PC-9 (cell line): ENCODE measurements at places on chromosomes 12 and 14. TPM values are rescaled to one million over a fixed set of nuclear protein-coding genes. Genes with fewer than 3 reads are reported as not detected.

The CCER1 gene
- not detected in 2 replicates for total RNA-seq

The MIP gene
- total RNA-seq: not detected in 2 replicates

The RNASE7 gene
- total RNA-seq: not detected in 2 replicates

The ITGB7 gene
- total RNA-seq: 2.4 and 3.3 TPM in 2 replicates

The KSR2 gene
- 1.0 and 2.0 TPM in 2 replicates for total RNA-seq

The WASHC3 gene
- 20.9 and 29.7 TPM in 2 replicates for total RNA-seq

DNA sequence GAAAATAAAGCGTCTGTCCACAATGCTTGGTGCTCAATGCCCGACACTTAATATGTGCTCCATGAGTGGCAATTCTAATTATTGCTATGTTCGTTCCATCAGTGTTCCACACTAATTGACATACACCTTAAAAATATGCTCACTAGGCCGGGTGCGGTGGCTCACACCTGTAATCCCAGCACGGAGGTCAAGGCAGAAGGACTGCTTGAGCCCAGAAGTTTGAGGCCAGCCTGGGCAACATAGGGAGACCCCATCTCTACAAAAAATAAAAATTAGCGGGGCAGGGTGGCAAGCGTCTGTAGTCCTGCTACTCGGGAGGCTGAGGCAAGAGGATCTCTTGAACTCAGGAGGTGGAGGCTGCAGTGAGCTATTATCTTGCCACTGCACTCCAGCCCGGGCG lies 635 bp upstream of the HECTD4 start:
- no peak for DNase-seq
- H3K27ac ChIP-seq: no peak overlapping the region
- H3K4me1 ChIP-seq: peaks cover 15% of the 10 kb centered on the region
- H3K4me3 ChIP-seq: peak overlapping the region; percentile 89; the same call in 1 of the 2 replicates

- H3K27ac ChIP-seq: no peak overlapping the region
- H3K4me3 ChIP-seq: no peak overlapping the region
- H3K27me3 ChIP-seq: no peaks in the 10 kb centered on the region
- H3K36me3 ChIP-seq: no peaks in the 10 kb centered on the region
These were observed 27.4 kb upstream of the DDHD1 start for GRCh38 chr14:53180272-53181221.

- no peak for DNase-seq
- H3K27me3 ChIP-seq: peaks cover 39% of the 10 kb centered on the region
- no peaks in the 10 kb centered on the region for H3K36me3 ChIP-seq
These were observed 12.6 kb downstream of the DTX1 start for GRCh38 chr12:113069149-113069548.

DNA sequence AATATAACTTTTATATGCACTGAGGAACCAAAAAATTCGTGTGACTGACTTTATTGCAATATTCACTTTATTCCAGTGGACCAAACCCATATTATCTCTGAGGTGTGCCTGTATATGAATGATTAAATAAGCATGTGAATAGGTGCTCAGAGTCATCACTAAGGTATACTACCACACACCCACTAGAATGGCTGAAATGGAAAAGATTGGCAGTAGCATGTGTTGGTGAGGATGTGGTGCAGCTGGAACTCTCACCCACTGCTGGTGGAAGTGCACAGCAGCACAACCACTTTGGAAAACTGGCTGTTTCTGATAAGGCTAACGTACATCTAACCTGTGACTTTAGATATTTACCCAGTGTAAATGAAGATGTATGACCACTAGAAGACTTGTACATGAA lies 36.8 kb downstream of the GOLGA5 start:
- H3K36me3 ChIP-seq: peaks cover 42% of the 10 kb centered on the region
- no peak overlapping the region for H3K4me3 ChIP-seq
- no peaks in the 10 kb centered on the region for H3K27me3 ChIP-seq
- no peak overlapping the region for H3K27ac ChIP-seq
- no peaks in the 10 kb centered on the region for H3K4me1 ChIP-seq

- H3K36me3 ChIP-seq: no peaks in the 10 kb centered on the region
- H3K27me3 ChIP-seq: no peaks in the 10 kb centered on the region
- H3K4me1 ChIP-seq: peaks cover 2% of the 10 kb centered on the region
- no peak overlapping the region for H3K27ac ChIP-seq
These were observed 94.5 kb downstream of the TTC7B start for GRCh38 chr14:90721619-90722305.

GRCh38 chr14:99725774-99726537 lies 41.9 kb downstream of the CYP46A1 start:
- no peak overlapping the region for H3K4me3 ChIP-seq
- H3K27ac ChIP-seq: no peak overlapping the region
- no peaks in the 10 kb centered on the region for H3K4me1 ChIP-seq
- DNase-seq: no peak
- no peaks in the 10 kb centered on the region for H3K36me3 ChIP-seq

DNA sequence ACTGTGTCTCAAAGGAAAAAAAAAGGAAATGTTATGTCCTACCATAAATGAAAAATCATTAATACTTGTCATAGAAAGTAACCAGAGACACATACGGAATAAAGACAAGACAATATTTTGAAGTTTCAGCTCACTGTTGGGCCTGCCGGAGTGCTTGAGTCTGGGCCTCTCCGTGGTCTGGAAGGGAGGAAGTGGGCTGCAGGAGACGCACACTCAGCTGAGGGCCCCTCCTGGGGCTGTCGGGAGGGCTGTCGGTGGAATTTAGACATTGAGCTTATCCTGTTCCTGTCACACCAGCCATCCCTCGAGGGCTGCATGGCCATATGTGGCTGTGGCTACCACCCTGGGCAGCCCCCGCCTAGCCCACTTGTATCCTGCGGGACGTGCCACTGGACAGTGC lies 80.6 kb downstream of the DDX51 start:
- H3K36me3 ChIP-seq: peaks cover 14% of the 10 kb centered on the region; the same call in 1 of the 2 replicates
- no peak overlapping the region for H3K27ac ChIP-seq
- H3K4me3 ChIP-seq: no peak overlapping the region
- H3K27me3 ChIP-seq: no peaks in the 10 kb centered on the region
- H3K4me1 ChIP-seq: no peaks in the 10 kb centered on the region

GRCh38 chr14:96806836-96807235 lies 9.7 kb downstream of the VRK1 start:
- H3K36me3 ChIP-seq: no peaks in the 10 kb centered on the region
- H3K4me3 ChIP-seq: no peak overlapping the region
- H3K27ac ChIP-seq: no peak overlapping the region
- no peaks in the 10 kb centered on the region for H3K4me1 ChIP-seq

GRCh38 chr14:91412939-91413338 lies 4.7 kb downstream of the CCDC88C start:
- H3K4me1 ChIP-seq: peaks cover 14% of the 10 kb centered on the region
- DNase-seq: no peak
- H3K27ac ChIP-seq: no peak overlapping the region

DNA sequence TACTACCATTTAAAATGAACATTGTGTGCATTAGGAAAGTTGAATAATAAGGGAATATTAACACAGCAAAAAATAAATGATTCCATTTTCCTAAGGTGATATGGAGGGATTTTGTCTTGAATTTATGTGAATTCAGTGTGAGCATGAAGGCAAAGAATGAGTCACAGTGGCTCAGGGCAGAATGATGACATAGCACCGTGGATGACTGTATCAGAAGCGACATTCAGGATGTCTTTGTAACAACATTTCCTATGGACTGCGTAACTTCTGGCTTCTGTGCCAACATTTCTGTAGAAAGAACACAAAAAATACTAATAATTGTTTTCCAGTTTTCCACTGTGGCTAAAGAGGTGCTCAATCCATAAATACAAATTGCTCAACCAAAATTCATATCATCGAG lies 54.6 kb downstream of the TTC8 start:
- H3K4me1 ChIP-seq: no peaks in the 10 kb centered on the region
- no peak for DNase-seq
- H3K27me3 ChIP-seq: no peaks in the 10 kb centered on the region
- H3K4me3 ChIP-seq: no peak overlapping the region

DNA sequence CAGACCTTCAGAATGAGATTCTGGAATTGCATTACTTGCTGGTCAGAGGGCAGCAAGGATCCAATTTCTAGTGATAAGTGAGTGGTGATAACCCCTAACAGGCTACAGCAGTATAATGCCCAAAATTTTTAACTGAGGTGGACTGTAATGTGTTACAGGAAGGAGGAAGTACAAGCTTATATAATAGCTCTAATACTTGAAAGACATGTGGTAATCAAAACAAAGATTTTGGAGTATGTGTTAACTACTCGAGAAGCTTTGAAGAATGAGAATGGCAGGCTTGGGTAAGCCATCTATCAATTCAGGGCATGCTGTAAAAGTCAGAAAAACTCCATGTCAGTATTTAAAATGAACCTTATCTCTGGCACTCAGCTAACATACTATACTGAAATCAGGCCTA lies 70.5 kb downstream of the ANKS1B start:
- no peaks in the 10 kb centered on the region for H3K36me3 ChIP-seq
- H3K4me1 ChIP-seq: no peaks in the 10 kb centered on the region
- no peak overlapping the region for H3K27ac ChIP-seq
- no peak for DNase-seq
- no peak overlapping the region for H3K4me3 ChIP-seq

DNA sequence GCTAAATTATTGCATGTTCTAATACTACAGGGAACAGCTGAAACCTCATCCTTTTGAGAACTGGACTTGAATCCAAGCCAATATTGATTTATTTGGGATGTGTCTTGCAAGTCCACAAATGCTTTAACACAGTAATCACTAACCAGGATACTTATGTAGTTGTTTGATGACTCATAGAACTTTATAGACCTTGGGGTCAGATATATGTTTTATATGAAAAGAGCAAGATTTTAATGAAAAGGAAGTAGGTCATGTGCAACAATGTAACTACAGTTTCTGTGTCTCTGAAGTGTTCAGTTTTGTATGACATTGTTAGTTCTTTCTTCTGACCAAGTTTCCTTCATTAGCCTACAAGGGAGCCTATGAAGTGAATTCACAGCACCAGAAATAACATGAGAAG lies 352.0 kb downstream of the ZFP36L1 start:
- DNase-seq: no peak
- no peak overlapping the region for H3K4me3 ChIP-seq
- peaks cover 6% of the 10 kb centered on the region for H3K4me1 ChIP-seq
- no peak overlapping the region for H3K27ac ChIP-seq

DNA sequence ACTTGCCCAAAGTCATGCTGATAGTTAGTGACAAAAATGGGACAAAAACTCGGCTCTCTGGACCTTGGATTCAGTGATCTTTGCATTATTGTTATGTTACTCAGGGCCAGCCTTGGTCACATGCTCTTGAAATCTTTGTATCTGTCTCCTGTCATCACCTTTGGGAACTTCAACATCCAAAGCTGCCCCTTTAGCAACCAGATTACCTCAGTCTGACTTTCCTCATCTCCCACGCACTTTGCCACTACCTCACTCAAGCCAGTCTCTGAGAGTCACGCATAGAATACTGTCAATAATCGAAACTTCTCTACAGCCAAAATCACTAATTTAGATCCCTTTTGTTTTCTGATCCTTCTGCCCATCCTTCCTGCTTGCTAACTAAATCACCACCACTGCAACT lies 90.8 kb upstream of the DAAM1 start:
- no peaks in the 10 kb centered on the region for H3K36me3 ChIP-seq
- H3K4me1 ChIP-seq: peaks cover 9% of the 10 kb centered on the region
- H3K27me3 ChIP-seq: 0 out of 2 replicates have a peak, but pooled peaks cover 5% of the 10 kb centered on the region
- H3K4me3 ChIP-seq: no peak overlapping the region
- no peak for DNase-seq
- H3K27ac ChIP-seq: no peak overlapping the region

DNA sequence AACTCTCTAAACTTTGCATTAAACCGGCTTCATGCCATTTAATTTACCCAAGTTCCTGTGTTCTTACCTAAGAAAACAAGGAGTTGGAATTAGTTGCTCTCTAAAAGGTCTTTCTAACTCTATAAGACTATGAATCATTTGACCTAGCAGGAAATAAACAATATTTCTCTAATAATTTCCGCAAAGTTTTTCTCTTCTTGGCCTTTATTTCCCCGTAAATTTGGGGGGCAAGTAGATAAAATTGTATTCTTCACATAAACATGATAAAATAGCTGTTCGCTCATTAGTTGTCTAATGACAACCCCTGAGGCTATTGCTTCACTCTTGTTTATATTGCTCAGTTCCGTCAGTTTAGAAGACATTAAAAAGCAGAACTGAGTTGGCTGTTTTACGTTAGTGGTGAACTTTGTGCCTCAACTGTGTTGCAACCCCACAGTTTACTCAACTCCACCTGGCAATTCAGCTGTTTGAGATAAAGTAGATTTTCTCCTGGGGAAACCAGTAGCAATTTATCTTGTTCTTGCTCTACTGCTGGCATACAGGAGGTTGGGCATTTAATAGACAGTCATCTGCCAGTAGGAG lies 74.7 kb downstream of the BTG1 start:
- no peaks in the 10 kb centered on the region for H3K27me3 ChIP-seq
- H3K36me3 ChIP-seq: no peaks in the 10 kb centered on the region
- no peak overlapping the region for H3K27ac ChIP-seq
- no peak overlapping the region for H3K4me3 ChIP-seq

DNA sequence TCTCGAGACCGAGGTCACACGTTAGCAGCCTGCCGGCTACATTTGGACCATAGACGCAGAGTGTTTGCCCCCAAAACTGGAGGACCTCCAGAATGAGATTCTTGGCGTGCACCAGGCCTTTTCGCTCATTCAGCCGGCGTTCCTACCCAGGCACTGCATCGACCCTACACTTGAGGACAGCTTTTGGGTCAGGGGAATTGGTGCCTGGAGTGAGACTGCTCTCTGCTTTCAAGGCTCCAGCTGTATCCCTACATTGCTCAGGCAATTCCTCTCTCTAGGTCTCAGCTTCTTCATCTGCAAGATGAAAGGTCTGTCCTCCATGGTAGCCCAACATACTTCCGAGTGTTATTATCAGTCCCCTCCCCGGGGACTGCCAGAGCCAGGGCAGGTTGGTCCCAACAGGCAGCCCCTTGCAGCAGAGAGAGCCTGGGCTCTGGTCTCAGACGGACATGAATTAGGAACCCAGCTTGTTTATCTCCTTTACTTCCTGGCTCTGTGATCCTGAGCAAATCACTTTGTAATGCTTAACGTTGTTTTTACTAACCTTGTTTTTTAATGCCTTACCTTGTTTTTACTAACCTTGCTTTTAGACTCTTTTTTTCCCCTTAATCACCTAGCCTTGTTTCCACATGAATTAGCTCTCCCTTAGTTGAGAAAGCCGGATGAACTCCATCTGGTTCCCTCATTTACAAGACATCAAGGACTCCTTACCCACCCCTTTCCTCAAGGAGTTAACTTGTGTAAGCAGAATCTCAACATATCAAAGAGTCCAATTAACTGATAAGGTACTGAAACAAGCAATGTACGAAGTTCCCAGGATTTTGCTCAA lies 892 bp downstream of the TCHP start:
- no peaks in the 10 kb centered on the region for H3K27me3 ChIP-seq
- H3K36me3 ChIP-seq: no peaks in the 10 kb centered on the region
- peak overlapping the region; percentile 73 for H3K4me3 ChIP-seq
- DNase-seq: no peak

DNA sequence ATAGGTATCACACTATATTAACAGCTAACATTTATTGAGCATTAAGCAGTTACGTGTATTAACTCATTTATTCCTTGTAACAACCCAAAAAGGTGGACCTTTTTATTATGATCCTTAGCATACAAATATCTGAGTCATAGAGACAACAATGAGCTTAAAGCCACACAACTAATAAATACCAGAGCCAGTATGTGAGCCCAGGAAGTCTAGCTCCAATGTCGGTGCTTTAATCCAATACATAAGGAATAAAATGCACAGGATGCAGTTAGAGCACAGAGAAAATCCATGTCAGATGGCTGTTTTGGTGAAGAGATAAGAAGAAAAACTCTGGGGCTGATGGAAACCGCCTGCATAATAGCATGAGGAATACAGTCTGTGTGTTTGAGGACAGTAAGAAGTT lies 888.6 kb downstream of the TMTC2 start:
- H3K4me3 ChIP-seq: no peak overlapping the region
- no peaks in the 10 kb centered on the region for H3K27me3 ChIP-seq
